WTC11 (cell line): ENCODE measurements at places on chromosomes 6 and 20.

DNA sequence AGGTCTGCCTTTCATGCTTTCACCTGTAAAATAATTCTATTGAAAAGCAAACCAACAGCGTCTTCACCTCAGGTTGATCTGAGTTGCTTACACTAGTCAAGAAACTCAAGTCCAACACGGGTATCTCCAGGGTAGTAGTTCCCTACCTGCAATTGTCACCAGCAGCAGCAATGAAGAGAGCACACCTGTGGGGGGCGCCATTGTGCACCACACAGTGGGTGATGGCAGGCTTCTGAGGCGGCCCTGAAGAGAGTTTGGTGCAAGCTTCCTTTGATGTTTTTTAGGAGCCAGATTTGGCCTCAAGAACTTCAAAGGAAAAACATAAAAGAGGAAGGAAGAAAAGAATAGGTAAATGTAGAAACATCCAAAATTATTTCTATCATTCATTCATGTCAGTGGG is 45.1 kb downstream of the KIAA0319 start:
- DNase-seq, result peak; percentile 56

DNA sequence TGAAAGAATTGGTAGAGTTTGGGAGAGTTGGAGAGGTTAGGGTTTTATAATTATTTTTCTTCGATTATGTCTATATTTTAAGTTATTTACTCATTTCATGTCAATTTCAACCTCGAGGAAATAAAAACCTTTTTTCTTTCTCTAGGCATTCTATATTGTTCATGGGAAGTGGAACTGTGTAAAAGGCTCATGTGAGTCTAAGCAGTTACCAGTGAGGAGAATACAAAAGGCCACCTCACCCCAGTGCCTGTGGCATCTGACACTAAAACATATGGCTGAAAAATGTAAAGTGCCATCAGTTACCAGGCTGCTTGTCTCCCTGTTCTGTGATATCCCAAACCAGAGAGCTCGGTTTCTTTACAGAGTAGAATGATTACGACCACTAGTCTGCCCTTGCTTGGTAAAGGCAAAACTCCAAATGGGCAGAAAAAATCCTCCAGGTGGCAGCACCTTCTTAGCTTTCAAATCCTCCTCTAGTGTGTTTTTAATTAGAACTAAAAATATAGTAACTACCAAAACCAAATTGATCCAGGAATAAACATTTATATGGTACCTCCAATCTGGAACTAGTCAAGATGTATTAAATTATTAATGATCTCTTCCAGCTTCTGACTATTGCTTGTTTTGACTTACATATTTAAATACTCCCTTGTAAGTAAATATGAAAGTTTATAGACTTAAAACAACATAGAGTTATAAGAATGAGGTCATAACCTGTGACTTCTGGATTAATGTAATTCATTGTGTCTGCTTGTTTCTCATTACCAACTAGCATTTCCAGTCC is 122.6 kb upstream of the MCHR2 start:
- DNase-seq, result peak; percentile 43

GRCh38 chr6:42740725-42741124 is 5.2 kb downstream of the TBCC start:
- no peak for DNase-seq

- DNase-seq, result no peak
Measured at GRCh38 chr6:38262026-38262425, 377.7 kb downstream of the BTBD9 start.
